ENCODE measurements at places on chromosomes 6 and 20.

GRCh38 chr6:106159531-106159940 lies 73.4 kb downstream of the PRDM1 start:
- ATAC-seq, result peak; percentile 60

GRCh38 chr20:45419188-45420091 lies 3.5 kb downstream of the PIGT start:
- peak; percentile 85 for ATAC-seq

DNA sequence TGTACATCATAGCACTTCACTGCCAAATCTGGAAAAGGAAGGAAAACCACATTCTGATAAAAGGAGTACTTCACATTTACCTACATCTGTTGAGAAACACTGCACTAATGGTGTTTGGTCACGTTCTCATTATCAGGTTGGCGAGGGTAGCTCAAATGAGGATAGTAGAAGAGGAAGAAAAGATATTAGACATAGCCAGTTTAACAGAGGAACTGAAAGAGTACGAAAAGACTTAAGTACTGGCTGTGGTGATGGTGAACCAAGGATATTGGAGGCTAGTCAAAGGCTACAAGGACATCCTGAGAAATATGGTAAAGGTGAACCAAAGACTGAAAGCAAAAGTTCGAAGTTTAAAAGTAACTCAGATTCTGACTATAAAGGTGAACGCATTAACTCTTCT lies 32.0 kb upstream of the GJA10 start:
- no peak for ATAC-seq

DNA sequence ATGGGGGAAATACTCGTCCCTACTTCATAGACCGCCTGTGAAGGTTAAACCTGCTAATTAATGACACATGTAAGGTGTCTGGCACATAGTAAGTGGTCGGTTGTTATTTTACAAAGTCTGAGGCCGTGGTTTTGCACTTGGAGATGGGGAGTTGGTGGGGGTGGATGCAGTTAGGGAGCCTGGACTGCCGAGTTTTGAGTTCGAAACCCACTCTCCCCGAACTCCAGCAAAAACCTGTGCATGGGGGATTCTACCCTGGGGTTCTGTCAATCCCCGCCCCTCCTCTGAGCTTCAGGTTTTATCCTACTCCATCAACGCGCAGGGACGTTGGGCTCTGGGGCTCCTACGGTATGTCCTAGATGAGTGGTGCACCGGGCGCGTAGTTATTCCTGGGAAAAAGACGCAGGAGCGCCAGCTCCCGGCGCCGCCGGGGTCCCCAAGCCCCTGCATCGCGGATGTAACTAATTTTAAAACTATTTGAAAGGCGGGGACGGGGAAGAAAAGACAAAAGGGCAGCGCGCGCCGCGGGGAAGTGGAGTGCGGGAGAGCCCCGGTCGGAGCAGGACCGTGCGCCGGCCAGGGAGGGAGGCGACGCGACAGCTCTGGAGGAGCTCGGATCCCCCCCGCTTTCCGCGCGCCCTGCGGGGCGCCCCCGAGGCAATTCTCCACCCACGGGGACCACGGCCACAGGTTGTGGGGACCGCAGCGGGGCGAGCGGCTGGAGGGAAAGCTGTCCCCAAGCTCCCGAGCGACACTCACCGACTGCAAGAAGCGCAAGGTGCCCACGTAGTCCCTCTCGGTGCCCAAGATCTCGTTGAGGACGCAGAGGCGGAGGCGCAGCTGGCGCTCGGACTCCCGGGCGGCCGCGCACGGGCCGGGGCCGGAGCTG lies 672 bp downstream of the PREX1 start:
- ATAC-seq, result peak; percentile 9

GRCh38 chr6:85551264-85551663 lies 42.4 kb downstream of the SNX14 start:
- no peak for ATAC-seq

- no peak for ATAC-seq
Measured at GRCh38 chr6:72262254-72262653, 359.6 kb upstream of the KCNQ5 start.

- no peak for ATAC-seq
Measured at GRCh38 chr6:7373739-7374138, 15.8 kb downstream of the CAGE1 start.

GRCh38 chr6:114419175-114419574 lies 76.4 kb upstream of the HS3ST5 start:
- no peak for ATAC-seq

GRCh38 chr20:9321007-9321406 lies 193.4 kb upstream of the LAMP5 start:
- ATAC-seq, result no peak

- ATAC-seq, result peak; percentile 78
Measured at GRCh38 chr20:1827974-1828785, 67.0 kb upstream of the SIRPA start.

GRCh38 chr20:17835240-17835933 lies 133.2 kb downstream of the SNX5 start:
- ATAC-seq, result peak; percentile 31

GRCh38 chr6:166289207-166290060 lies 18.8 kb downstream of the PRR18 start:
- ATAC-seq, result no peak

GRCh38 chr6:2957696-2958330 lies 13.6 kb downstream of the SERPINB6 start:
- no peak for ATAC-seq

DNA sequence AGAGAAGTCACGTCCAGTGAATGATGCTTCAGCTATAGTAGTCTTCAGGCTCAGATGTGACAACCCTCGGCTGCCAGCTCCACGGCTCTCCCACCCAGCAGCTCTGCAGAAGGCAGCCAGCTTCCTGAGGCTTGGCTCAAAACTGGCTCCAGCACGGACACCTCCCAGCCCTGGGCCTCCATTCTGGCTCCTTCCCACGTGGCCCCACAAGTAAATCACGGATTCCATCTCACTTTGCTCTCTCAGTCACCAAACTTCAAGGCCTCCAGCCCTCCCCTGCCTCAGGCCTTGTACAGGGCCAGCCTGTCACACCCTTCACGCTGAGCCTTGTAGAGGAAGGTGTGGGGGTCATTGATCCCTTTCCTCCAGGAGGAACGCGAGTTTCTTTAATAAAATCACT lies 55.8 kb downstream of the GTF2H5 start:
- ATAC-seq, result no peak

- peak; percentile 89 for ATAC-seq
Measured at GRCh38 chr6:29516108-29516507, 28.4 kb upstream of the MAS1L start.

DNA sequence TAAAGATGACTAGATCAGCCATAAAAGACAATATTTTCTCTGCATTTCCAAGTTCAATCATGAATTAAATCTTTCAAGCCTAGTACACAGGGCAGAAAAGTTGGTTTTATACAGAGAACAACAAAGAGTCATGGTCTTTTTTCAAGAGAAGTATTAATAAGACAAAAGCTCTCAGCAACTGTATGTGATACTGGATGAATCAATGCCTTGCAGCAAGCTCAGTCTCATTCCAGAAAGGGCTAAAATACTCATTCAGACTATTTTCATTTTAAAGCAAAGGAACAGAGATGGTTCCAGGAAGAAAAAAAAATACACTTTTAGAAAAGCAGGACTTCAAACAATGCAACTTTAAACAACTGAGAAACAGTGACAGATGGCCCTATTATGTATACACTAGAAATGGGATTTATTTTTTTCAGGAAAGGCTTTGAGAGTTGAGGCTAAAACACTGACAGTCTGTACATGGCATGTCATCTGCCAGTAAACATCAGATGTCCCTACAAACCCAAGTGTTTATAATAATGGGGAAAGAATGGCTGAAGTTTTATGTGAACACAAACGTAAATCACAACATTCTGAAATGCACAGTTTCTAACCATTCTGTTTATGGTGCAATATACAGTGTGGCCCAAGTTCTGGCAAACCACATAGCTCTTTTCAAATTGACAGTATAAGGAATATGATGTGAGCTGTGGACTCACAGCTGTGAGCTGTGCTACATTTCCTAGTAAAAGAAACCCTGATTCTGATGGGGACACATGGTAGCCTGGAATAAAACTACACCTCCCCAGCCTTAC lies 114.3 kb upstream of the DST start:
- ATAC-seq, result no peak

GRCh38 chr20:11234181-11234580 lies 560.4 kb upstream of the JAG1 start:
- ATAC-seq, result peak; percentile 66

- no peak for ATAC-seq
Measured at GRCh38 chr6:146200176-146200575, 171.3 kb downstream of the GRM1 start.

DNA sequence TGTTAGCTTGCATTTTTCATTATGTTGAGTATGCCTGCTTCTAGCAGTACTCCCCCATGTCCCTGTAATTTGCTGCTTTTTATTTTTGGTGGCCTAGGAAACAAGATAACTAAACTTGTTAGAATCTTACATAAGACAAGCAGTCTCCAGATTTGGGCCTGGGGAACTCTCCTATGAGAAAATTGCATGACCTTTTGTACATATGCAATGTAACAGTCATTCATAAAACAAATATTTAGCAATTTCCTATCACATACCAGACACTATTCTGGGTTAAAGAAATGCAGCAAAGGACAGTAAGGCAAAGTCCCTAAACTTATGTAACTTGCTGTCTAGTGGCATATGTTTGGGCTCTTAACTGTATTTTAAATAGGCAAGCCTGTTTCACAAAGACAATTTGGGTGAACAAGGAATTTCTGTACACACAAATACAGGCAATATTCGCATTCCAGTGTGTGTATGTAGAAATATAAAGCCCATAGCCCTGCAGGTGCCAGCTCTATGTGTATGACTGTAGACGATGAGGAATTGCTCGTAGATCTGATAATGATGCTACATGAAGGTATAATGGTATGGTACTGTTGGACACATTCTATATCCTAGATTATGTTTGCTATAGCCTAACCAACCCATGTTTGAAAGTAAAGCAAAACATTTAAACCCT lies 305.2 kb upstream of the CITED2 start:
- ATAC-seq, result no peak

GRCh38 chr6:45737331-45738056 lies 278.2 kb downstream of the CLIC5 start:
- ATAC-seq, result no peak

DNA sequence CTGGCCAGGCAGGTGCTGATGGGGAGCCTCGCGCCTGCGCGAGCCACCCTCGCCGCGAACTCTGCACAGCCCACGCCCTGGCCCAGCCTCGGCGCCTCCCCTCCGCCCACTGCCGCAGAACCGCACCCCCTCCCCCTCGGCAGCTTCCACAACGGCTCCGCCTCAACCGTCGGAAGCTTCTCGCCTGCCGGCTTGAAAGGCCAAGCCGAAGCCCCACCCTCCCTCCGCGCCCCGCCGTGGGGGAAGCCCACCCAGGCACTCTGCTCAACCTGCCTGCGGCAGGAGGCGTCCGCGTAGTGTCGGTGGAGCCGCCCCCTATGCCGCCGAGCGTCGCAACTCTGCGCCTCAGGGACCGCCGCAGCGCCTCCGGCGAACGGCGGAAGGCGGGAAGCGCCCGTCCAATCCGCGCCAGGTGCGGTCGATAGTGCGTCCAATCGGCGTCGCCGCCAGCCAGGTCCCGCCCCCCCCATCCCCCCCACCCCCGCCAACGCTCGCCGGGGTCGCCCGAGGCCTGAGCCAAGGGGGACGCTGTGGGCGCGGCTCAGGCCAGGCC lies at the start of gene SYCP2:
TSS of gene SYCP2 (minus strand) at position 342 of the 553 bp plus-strand sequence. CDS start 11,224 bp downstream, outside the sequence.
- peak; percentile 35 for ATAC-seq

DNA sequence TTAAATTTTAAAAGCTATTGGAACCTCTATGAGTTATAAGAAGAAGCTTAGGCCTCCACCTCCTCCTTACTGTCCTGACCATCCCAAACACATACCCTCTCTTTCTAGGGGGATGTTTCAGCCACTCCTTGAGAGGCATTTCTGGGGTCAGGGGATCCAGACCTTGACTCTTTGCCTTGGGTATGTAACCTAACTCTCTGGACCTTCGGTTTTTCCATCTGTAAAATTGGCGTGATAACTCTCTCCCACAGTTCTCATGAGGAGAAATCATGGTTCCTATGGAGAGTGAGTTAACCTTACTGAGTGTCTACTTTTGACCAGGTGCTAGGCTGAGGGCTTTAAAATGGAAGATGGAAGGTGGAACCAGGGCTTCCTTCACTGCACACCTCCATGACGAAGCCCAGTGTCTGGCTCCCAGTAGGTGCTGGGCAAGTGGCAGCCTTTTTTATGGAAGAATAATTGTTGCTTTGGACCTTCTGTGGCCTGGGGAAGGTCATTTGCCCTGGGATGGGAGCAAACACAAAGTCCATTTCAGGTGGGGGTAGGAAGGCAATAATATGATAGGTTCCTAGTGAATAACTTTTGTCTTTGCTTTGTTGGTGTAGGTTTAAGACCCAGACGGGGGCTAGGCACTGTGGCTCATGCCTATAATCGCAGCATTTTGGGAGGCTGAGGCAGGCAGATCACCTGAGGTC lies 18.4 kb downstream of the FOXP4 start:
- ATAC-seq, result no peak

DNA sequence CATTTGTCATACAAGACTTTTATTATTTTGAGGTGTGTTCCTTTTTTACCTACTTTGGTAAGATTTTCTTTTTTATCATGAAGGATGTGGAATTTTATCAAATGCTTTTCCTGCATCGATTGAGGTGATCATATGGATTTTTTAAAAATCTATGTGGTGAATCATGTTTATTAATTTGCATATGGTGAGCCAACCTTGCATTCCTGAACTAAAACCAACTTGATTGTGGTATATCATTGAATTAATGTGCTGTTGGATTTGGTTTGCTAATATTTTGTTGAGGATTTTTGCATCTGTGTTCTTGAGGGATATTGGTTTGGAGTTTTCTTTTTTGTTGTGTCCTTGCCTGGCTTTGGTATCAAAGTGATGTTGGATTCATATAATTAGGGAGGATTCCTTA lies 848.1 kb upstream of the EYS start:
- no peak for ATAC-seq

DNA sequence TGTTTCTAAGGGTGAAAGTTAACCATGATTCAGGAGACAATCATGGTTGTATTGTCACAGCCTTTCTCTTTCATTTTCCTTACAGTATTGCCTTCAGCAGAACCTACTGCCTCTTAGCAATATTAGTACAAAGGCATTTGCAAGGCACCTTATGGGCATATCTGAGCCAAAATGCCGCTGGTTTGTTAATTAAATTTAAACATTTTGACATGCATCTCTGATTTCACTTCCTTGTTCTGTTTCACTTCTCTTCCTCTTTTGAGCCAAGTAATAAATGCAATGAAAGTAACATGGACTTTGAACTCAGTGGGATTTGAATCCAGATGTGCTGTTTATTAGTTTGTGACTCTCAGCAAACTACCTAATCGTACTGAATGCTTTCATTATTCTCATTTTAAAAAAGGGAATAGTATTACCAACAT lies 467.4 kb upstream of the CITED2 start:
- peak; percentile 38 for ATAC-seq

DNA sequence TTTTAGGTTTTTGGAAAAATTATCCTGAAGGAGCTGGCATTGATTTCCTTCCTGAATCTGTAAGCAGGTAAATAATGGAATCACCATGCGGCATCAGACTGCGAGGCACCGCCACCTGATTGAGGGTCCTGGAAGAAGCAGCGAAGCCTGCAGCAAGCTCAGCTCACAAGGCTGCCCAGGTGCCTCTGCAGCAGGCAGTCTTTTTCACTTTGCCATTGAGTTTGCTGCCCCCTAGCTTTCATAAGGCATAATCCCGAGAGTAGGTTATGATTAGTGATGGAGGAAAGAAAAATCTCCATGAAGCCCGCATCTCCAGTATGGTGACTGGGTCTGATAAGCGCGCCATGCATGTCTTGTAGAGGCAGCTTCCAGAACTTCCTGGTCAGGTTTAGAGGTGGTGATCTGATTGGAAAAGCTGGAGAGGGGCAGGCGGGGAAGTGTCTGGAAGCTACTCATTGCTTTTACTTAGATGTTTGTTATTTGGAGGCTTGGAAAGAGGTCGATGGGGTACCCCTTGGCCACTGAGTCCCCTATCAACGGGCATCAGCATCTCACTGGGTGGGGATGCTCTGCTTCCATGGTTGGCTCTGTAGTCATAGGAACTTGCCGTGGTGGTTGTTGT lies 26.7 kb downstream of the IYD start:
- ATAC-seq, result peak; percentile 75

Measured in esophagus mucosa (tissue), 1 donor.